ENCODE measurements at places on chromosomes 4 and X. TPM values are rescaled to one million over a fixed set of nuclear protein-coding genes. Genes with fewer than 3 reads are reported as not detected.

JAKMIP1 gene
- not detected for total RNA-seq

FRMPD3 gene
- 0.09 TPM for total RNA-seq

BMX gene
- not detected for total RNA-seq

TBC1D8B gene
- total RNA-seq: 1.5 TPM

ACTRT1 gene
- not detected for total RNA-seq

All from A549 treated with ZK216348 at 1 μM for 4 hours (cell line).